Activated CD4-positive, alpha-beta T cell treated with anti-CD3 and anti-CD28 coated beads, Interleukin-2, amount 10 ng/mL, durations not matched to agents 24 days and 14 days (primary cell): ENCODE measurements at places on chromosomes 4 and X.

GRCh38 chr4:82905205-82905604, 4.7 kb downstream of the THAP9 start:
- DNase-seq: peak; percentile 83

DNA sequence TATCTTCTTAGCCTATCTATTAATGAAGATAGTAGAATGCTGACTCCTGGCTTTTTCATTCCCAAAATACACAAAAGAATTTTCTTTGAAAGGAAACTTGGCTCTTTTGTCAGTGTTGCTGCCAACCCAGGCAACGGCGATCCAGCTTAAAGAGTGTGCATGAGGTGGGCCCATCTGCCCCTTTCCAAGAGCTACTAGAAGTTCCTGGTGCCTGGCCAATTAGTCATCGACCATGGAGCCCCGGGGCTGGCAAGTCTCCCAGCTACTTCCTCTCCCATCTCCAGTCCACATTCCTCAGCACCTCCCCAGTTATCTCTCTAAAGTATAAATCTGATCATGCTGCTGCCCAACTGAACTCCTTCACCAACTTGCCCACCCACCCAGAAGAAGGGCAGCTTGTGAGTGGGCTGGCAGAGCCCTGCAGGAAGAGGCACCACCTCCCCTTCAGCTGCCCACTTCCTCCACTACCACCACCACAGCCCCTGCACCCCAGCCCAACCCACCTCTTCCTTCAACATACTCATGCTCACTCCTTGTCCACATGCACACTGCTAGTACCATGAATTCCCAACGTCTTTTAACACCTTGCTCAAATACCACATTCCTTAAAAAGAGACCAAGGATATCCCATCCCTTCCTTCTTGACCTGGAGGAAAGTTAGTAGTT, 158.2 kb upstream of the MAP3K15 start:
- DNase-seq: no peak

DNA sequence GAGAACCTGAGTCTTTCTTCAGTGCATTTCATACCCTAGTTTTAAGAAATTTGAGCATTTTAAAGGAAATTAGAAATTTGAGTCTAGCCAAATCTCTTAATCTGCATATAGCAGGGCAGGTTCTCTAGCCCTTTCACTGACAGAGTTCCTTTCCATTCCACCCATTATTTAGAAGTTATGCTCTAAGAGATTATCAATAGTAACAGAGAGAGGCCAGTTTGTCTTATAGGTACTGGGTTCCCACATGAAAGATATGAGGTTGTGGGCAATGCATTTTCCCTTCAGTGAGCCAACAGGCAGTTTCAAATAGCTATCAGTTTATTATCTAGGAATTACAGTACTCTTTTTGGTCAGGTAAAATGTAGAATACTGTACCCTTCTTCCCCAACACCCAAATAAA, 7.3 kb upstream of the GALNT7 start:
- DNase-seq: peak; percentile 8

GRCh38 chrX:120549483-120550452, 11.0 kb downstream of the CUL4B start:
- DNase-seq: no peak

DNA sequence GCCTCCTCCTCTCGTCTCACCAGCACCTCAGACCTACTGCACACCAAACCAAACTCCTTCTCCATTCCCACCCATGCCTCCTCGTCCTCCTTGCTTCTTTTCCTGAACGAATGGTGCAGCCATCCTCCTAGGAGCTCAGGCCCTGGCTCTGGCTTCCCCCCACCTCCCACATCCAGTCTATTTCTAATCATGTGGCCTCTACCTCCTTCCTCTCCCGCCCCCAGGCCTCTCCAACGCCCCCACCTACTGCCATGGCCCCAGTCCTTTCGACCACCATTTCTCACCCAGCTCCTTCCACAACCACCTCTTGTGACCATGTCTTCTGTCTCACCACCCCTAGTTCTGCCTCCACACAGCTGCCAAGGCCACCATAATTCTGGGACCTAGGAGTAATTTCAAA, 127.1 kb downstream of the PJA1 start:
- no peak for DNase-seq

DNA sequence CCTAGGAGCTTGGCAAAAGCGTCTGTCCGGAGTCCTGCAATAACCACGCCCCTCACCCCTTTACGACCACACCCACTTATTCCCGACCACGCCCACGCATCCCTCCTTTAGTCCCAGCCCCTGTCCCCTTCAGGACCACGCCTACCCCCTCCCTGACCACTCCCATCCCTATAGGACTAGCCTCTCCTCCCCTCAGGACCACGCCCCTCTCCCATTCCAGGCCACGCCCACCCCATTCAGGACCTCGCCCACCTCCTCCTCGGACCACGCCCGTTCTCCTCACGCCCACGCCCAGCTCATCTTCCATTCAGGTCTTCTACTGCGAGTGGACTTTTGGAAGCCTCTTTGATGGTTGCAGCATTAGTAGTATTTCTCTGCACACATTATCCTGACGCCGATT, 131.2 kb upstream of the STX18 start:
- DNase-seq: no peak

DNA sequence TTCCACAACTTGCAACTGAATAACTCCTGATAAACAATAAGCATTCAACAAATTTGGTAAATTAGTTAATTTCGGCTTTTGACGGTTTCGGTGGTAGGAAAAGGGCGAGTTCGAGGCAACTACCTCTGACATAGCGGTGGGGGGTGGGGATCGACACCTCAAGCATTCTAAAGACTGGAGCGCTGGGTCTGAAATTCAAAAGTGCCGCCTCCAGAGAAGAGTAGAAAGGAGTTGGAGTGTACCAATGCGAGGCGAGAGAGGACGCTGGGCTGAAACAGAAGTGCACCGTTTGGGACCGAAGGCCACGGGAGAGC, 725 bp downstream of the SMC1A start:
- no peak for DNase-seq
